ENCODE measurements at places on chromosomes 11 and 22. TPM values are rescaled to one million over a fixed set of nuclear protein-coding genes. Genes with fewer than 3 reads are reported as not detected.
A peak's percentile ranks its signal among the peaks of the same experiment; 100 is the strongest.

GRCh38 chr11:123282597-123282996, 87.5 kb upstream of the CLMP start:
- H3K27me3 ChIP-seq, result peaks cover 74% of the 10 kb centered on the region
- H3K4me1 ChIP-seq, result no peaks in the 10 kb centered on the region
- H3K27ac ChIP-seq, result no peak overlapping the region
- no peak overlapping the region for H3K4me3 ChIP-seq

- peaks cover 25% of the 10 kb centered on the region for H3K4me1 ChIP-seq
- peak overlapping the region; percentile 82 for H3K4me3 ChIP-seq
- H3K27ac ChIP-seq, result peak overlapping the region; percentile 58
- peak; percentile 84 for DNase-seq
- H3K36me3 ChIP-seq, result peaks cover 4% of the 10 kb centered on the region
Measured at GRCh38 chr22:49657275-49657973, 170.2 kb downstream of the BRD1 start.

The PRG3 gene
- total RNA-seq, result not detected

The MPZL2 gene
- 3.2 TPM for total RNA-seq

DNA sequence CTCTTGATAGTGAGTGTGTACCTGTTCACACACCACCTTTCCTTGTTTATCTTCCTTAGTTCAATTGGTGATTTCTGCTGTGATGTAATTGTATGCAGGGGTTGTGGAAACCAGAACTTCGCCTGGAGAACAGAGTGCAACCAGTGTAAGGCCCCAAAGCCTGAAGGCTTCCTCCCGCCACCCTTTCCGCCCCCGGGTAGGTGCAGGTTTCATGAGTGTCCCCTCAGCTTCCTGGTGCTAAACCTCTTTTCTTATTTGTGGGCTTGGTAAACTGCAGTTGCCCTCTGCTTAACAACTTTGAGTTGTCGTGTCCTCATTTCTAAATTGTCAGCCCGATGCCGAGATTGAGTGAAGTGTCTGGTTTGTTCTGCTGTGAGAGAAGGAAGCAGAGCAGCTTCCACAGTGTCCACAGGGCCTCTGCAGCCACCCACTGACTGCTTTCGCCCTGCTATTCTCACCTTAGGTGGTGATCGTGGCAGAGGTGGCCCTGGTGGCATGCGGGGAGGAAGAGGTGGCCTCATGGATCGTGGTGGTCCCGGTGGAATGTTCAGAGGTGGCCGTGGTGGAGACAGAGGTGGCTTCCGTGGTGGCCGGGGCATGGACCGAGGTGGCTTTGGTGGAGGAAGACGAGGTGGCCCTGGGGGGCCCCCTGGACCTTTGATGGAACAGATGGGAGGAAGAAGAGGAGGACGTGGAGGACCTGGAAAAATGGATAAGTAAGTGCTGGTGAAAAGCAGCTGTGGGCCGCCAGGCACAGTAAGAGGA, 7.1 kb upstream of the GAS2L1 start:
- no peak for DNase-seq
- no peaks in the 10 kb centered on the region for H3K27me3 ChIP-seq
- no peak overlapping the region for H3K27ac ChIP-seq
- H3K4me1 ChIP-seq, result no peaks in the 10 kb centered on the region
- peaks cover 47% of the 10 kb centered on the region for H3K36me3 ChIP-seq

DNA sequence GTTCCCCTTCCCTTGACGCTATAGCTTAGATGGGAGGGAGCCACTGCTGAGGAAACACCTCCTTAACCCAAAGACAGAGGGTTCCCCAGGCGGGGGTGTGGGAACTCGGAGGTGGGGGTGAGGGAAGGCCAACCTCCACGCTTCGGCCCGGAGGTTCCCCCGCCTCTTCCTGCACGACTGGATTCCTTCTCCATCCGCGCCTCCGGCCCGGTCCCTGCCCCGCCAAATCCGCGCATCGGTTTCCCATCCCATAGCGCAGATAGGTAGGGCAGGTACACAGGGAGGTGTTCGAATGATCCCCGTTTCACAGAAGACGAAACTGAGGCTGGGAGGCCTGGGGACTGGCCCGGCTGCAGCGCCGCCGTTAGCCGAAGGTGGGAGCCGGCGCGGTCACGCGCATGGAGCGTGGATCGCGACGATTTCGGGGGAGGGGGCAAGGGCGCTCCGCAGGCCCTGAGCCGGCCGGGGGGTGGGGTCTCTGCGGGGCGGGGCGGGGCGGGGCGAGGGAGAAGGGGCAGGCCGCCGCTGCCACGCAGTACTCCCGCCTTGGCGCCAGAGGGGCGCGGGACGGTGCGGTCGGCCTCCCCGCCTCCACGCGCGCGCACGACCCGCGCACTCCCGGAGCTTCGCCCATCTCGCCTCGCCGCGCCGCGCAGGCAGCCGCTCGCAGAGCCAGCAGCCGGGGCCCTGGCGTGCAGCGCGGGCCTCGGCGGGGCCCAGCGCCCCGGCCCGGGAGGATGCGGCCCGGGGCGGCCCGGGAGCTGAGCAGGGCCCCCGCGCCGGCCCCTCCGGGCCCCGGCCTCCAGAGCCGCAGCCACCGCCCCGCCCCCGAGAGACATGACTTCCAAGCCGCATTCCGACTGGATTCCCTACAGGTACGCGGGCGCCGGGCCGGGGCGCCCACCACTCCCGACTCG, at the start of gene TUB:
Gene TUB (plus strand): TSS at position 538 of the 917 bp plus-strand sequence. CDS start 300 bp downstream, at position 838.
- DNase-seq, result no peak
- H3K4me1 ChIP-seq, result no peaks in the 10 kb centered on the region
- H3K4me3 ChIP-seq, result peak within 1 kb of the TSS; percentile 16

DNA sequence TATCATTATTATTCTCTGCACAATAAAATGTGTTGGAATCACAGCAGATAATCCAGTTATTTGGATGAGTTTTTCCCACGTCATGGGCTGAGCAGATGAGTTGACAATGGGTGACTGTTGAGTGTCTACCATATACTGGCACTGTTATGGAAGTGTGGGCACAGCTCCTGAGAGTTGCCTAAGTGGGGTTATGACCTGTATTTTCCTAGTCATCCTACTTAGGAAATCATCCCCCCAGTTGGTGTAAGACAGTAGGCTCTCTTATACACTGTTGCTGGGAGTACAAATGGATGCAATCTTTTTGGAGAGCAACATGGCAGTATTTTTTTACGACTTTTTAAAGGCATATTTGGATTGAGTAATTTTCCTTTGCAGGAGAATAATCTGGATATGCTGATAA, 66.4 kb downstream of the TRAF6 start:
- H3K36me3 ChIP-seq, result peaks cover 5% of the 10 kb centered on the region
- DNase-seq, result no peak
- peaks cover 10% of the 10 kb centered on the region for H3K27me3 ChIP-seq
- H3K27ac ChIP-seq, result no peak overlapping the region
- H3K4me3 ChIP-seq, result no peak overlapping the region

- peaks cover 2% of the 10 kb centered on the region for H3K27me3 ChIP-seq
- peak overlapping the region; percentile 21 for H3K4me3 ChIP-seq
- peaks cover 4% of the 10 kb centered on the region for H3K36me3 ChIP-seq
- H3K4me1 ChIP-seq, result peaks cover 35% of the 10 kb centered on the region
Measured at GRCh38 chr11:20360650-20361049, 2.9 kb upstream of the HTATIP2 start.

The NXPE1 gene
- not detected for total RNA-seq

Data from activated CD8-positive, alpha-beta memory T cell treated with anti-CD3 and anti-CD28 coated beads, Interleukin-2, amount 10 ng/mL, durations not matched to agents 7 days and 5 days (primary cell).